Stimulated activated CD8-positive, alpha-beta memory T cell treated with anti-CD3 and anti-CD28 coated beads, Interleukin-2, amount 100 ng/mL, for 1 hour (primary cell): ENCODE measurements at places on chromosomes 7 and 10.

GRCh38 chr7:29561271-29561670 is 2.4 kb upstream of the PRR15 start:
- no peak for DNase-seq

DNA sequence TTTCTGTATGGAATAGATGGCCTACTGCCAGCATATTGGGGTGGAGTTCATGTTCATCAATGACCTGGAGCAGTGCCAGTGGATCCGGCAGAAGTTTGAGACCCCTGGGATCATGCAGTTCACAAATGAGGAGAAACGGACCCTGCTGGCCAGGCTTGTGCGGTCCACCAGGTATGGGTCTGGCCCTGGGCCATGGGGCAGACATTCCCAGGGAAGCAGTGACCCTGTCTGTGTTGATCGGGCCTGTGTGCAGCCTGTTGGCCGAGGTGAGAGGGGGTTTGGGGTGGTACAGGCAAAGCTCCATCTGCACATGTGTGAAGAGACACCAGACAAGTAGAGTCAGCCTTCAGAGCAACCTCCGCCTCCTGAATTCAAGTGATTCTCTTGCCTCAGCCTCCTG is 67.3 kb downstream of the OGDH start:
- DNase-seq: no peak

GRCh38 chr7:146002431-146003078 is 114.0 kb upstream of the CNTNAP2 start:
- no peak for DNase-seq

GRCh38 chr7:63040966-63041610 is 957.6 kb upstream of the ZNF722 start:
- no peak for DNase-seq

GRCh38 chr7:70533614-70534013 is 598.3 kb upstream of the GALNT17 start:
- no peak for DNase-seq

- no peak for DNase-seq
Measured at GRCh38 chr7:75891815-75892411, 13.1 kb downstream of the RHBDD2 start.

DNA sequence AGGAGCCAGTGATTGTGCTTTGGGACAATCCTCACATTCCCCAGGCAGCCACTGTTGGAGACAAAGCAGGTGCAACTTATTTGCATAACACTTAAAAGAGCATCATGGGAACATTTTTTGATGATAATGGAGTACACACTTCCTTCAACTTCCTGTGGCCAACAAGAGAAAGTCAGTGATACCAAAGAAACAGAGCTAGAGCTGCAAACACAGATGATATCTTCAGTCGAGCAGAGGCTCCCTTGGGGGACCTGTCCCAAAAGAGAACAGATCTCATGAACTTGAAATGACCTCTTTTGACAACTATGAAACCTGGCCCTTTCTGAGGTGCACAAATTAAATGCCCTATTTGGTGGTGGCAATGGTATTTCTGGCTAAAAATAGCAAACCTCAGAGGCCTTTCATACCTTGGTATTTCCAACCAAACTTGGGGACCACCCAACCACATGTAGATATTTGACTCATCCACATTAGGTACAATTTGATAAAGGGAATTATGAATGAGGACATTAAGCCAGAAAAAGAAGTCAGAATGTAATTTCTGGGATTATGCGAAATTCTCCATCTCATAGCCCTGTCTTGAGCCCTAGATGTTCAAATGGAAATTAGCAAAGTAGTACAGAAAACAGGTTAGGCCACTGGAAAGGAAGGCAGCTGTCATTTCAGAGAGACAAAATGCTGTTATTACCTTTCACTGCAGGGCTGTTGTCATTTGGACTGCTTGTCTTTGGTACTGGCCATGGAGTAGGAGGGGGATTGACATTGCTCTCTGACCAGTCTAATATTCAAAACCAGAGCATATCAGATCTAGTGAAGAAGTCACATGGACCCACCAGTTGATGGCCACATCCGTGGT is 146.2 kb downstream of the ICA1 start:
- DNase-seq: no peak

GRCh38 chr7:2812831-2813230 is 31.3 kb downstream of the GNA12 start:
- no peak for DNase-seq

- DNase-seq: no peak
Measured at GRCh38 chr7:143909863-143910262, 7.9 kb upstream of the TCAF1 start.

DNA sequence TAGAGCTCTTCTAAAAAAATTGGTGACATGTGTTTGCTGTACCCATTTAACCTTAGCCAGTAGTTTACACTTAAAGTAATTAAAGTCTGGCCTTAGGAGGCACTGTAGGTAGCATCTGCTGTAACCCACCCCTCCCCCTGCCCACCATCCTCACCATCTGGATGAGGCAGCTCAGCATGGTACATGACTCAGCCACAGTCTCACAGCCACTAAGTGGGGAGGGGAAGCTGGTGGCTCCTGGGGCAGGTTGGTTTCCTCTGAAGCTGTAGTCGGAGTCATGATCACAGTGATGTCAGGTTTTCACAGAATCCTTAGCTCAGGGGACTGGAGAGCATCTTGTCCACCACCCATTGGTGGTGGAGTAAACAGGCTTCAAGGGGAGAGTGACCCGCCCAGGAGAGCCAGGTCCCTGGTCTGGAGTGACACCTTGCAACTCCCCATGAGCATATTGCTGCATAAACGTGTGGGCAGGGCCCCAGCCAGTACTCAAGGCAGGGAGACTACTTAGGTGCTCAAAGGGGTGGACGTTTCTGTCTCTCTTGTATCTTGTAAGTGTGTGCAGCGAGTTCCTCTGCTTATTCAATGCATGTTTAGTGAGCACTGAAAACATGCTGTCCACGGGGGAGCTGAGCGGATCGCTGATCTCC is 125.9 kb downstream of the GRK5 start:
- DNase-seq: no peak

- DNase-seq: no peak
Measured at GRCh38 chr7:102916881-102917280, 4.1 kb downstream of the LRRC17 start.

DNA sequence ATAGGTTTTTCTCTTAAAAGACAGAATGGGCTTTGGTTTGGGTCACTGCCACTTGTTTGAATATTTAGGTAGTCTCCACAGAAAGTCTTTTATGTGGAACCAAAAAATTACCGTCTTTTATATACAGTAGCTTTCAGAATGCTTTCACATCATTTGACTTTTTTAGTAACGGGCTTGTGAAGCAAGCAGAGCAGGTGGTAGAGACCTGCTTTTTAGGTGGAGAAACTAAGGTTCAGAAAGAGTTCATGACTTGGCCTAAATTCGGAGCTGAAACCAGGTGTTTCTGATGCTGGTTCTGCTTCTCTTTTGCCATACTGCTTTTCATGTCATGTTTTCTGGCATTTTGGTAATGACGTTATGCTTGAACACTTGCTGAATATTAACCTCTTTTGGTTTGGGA is 36.3 kb downstream of the GARS1 start:
- no peak for DNase-seq

DNA sequence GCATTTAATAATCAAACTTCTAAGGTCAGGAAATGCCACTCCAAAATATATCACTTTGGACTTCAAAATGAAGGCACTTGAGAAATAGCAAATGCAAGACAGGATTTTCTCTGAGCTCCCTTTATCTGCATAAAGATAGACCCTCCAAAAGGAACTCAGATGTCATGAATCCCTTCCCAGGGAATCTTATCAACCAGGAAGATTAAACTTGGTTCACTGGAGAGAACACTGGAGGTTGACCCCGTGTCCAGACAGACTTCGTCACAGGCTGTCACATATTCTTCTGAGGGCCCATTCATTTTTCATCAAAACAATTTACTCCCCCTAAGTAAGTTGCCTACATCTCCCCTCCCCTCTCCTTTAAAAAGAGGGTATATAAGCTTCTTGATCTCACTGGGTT is 21.2 kb downstream of the IFIT3 start:
- no peak for DNase-seq

DNA sequence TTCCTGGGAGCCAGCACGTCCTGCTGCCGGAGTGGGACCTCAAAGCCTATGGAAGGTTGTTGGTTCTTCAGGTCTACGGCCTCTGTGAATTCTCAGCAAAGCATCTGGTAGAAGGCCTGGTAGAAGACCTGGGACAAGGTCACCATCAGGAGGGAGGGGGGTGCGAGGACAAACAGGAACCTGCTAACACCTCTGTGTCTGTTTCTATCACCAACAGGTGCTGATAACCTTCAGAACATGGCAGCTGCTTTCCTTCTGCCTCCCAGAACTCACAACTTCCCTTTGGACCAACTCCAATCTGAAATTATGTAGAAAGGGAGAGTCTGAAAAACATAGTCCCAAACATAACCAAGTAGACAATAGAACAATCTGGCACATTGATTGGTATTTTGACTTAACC is 8.3 kb upstream of the MET start:
- no peak for DNase-seq

DNA sequence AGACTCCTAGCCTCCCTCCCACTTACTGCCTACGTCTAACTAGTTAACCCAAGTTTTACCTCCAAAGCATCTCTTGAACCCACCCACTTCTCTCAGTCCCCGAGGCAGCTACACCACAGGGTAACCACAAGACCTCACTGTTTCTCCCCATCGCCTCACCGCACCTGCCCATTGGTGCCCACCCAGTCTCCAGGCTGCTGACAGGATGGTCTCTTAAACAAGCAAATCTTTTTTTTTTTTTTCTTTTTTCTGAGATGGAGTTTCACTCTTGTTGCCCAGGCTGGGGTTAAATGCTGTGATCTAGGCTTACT is 47.0 kb downstream of the DENND2A start:
- DNase-seq: no peak
